PC-9 (cell line): ENCODE measurements at places on chromosomes 12 and 14. TPM values are rescaled to one million over a fixed set of nuclear protein-coding genes. Genes with fewer than 3 reads are reported as not detected.

PSMB5 gene
- 122 and 146 TPM in 2 replicates for total RNA-seq

CLBA1 gene
- 12.5 and 12.6 TPM in 2 replicates for total RNA-seq

KRT75 gene
- total RNA-seq = not detected in 2 replicates

TUBA1A gene
- 14.1 and 14.2 TPM in 2 replicates for total RNA-seq

LRTM2 gene
- total RNA-seq = not detected in 2 replicates

DNA sequence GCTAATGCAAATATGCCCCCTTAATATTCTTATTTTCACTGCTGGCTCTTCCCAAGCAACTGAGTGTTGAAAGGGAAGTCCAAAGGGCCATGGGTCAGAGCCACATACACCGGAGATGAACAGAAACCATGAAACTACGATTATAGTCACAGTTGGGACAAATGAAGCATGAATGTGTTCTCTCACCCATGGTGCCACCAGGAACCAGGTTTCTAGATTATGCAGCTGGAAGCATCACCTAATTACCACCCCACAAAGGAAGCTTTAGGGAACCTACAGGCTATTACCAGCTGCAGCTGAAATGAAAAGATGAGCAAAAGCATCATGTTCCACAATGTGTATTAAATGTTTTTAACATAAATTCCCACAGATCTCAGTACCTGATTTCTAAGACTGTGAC is 15.4 kb downstream of the TMTC1 start:
- no peak for DNase-seq

DNA sequence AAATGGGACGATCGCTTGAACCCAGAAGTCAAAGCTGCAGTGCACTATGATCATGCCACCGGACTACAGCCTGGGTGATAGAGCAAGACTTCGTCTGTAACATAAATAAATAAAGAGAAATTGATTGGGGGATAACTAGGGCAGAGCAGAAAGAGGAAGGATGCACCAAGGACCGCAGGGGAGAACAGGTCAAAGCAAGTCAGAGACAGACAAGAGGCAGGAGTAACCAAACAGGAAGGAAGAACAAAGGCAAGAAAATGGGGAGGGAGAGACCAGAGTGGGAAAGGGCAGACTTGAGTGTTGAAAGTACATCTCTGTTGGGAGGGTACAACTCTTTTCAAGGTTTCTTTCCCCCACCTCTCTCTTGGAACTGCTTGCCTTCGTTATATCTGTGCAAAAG is 50.8 kb upstream of the ELK3 start:
- DNase-seq = no peak

GRCh38 chr14:76880449-76880848 is 54.2 kb downstream of the LRRC74A start:
- DNase-seq = no peak

DNA sequence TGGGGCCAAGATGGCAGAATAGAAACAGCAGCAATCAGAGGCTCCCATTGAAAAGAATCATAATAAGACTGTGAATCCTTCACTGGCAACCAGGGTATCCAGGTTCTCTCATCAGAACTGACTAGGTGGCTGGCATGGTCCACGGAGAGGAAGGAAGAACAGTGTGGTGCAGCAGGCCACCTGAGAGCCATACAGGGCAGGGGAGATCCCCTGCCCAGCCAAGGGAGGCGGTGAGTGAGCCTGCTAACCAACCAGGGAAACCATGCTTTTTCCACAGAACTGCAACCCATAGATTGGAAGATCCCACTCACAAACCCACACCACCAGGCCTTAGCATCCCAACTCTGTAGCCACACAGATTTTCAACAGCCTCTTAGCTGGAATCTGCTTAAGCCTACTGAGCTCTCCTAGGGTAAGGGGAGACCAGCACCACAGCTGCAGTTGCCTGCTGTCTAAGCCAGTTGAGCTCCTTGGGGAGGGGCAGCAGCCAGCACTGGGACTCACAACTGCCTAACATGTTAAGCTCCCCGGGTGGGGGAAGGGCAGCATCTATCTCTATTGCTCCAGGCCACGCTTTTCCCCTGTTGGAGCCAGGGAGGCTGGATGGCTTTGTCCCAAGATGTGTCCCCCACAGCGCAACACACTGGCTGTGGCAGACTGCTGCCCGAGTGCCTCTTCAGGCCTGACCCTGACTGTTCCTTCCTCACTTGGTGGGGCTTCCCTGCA is 342.6 kb upstream of the CCDC196 start:
- DNase-seq = no peak

DNA sequence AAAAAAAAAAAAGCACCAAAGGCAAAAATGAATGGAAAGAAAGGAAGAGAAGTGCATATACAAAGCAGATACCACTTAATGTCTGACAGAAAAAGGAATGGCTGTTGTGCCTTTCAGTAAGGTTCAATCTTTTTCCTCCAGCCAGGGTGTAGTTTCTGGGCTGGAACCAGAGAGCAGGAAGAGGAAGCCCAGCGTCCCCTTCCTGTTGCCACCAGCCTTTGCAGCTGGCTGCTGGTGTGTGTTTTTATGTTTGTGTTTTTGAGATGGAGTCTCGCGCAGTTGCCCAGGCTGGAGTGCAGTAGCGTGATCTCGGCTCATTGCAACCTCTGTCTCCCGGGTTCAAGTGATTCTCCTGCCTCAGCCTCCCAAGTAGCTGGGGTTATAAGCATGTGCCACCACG is 64.6 kb upstream of the LTA4H start:
- no peak for DNase-seq

DNA sequence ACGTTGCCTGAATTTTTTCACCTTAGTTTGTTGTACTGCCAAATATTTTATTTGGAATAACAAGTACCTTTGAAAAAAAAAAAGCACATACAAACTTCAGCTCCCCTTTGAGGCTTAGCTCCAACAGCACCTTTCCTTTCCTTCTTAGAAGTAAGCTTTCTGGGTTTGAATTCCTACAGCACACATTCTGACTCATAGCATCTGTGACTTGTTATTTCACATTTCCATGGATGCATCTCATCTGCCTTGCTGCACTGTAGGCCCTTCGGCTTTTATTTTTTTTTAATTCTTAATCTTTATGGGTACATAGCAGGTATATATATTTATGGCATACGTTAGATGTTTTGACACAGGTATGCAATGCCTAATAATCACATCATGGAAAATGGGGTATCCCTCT is 7.2 kb downstream of the LGALS3 start:
- no peak for DNase-seq

- peak; percentile 68 for DNase-seq
Observed at GRCh38 chr14:61749264-61749663, 13.0 kb upstream of the SNAPC1 start.
